ENCODE measurements at places on chromosomes 7 and 10. TPM values are rescaled to one million over a fixed set of nuclear protein-coding genes. Genes with fewer than 3 reads are reported as not detected.

DNA sequence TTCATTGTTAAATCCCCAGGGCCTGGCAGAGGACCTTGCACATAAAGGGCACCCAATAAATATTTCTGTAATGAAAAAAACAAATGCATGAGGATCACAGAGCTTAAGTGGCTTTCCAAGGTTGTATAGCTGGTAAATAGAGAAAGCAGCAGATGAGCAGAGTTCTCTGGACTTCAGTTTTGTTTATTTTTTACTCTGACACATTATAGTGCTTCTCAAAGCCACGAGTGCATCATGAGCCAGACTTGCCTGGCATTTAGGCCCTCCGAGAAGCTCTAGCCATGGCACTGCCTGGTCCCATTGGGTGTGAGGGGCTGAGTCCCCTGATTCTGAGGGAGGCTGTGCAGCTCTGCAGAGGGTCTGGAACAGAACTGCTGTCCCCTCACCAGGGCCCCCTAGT is 87.2 kb upstream of the ZNF32 start:
- no peak for DNase-seq

Gene PRSS1
- total RNA-seq = 48,696 TPM

DNA sequence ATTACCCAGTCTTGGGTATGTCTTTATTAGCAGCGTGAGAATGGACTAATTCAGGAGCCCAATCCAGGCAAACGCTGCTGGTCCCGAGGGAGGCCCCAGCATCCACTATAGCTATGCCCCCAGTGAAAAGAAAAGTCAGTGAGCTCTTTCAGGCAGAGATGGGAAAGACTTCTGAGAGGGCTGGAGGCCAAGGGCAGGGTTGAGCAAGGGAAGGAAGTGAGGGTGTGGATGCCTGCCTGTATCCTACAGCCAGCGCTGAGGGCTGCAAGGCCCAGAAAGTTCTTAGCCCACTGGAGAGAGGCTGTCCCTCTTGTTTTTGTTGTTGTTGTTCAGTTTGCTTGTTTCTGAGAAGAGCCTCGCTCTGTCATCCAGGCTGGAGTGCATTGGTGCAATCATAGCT is 261.6 kb downstream of the ZEB1 start:
- no peak for DNase-seq

DNA sequence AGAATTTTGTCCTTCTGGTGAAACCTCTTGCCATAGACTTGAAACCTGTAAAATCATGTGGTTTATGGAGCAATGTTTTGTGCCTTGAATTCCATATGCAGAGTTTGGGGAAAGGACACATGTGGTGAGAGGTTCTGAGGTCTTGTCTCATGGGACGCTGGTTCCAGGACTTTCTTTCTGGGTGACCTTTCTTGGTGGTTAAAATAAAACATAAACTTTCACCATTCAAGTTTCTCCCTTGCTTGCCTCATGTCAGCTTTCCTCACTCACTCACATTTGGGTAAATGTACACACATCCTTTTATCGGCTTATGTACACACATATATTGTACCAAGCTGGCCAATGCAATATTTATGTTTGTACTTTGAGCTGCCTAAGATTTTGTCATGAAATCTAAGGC is 144.9 kb upstream of the CELF2 start:
- no peak for DNase-seq

Gene IFIT1B
- total RNA-seq = not detected

DNA sequence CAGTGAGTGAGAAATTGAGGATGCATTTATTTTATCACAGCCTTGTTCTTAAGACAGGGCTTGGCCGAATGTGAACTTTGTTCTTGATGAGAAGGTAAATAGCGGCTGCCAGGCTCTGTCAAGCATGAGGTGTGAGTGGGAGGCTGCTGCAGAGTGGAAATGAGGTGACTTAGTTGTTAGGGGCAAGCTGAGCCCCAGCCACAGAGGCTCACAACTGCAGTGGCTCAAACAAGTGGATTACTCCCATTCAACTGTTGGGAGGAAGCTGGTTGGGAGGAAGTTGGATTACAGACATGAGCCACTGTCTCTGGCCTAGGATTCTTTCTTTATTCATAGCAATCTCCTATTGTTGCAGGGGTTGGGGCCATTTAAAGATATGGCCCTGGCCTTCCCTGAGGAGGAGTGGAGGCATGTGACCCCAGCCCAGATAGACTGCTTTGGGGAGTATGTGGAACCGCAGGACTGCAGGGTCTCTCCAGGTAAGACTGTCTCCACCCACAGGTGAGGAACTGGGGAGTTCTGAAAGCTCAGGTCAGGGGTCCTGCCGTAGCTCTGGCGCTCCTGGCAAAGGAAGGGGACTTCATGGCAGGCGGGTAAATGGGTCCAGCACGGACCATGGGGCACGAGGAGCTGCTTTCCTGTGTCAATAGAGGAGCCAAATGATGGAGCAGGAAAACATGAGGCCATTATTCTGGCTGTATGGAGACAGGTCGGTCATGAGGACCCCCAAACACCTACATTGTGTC is 7.1 kb downstream of the ZSCAN25 start:
- no peak for DNase-seq

DNA sequence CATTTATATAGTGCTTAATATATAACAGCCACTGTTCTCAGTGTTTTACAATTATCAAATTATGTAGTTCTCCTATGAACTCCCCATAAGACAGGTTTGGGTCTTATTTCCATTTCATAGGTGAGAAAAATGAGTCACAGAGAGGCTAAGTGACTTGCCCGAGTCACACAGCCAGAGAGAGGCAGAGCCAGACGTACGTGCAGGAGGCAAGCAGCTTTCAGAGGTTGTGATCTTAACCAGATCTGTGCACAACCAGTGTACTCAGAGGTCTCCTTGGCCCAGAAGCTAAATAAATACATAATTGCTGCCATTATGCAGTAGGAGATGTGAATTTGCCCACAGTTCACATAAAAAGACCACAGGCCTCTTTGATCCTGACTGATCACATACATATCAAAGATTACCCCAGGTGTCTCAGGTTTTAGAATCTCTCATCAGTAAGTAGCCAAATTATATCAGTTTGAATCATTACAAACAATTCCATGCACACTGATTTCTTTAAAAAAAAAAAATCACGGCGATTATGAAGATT is 304.7 kb upstream of the AOAH start:
- DNase-seq = no peak

Gene TRIM50
- 7.9 TPM for total RNA-seq

Gene GHRHR
- not detected for total RNA-seq

- no peak for DNase-seq
These were observed 31.6 kb downstream of the OGDH start for GRCh38 chr7:44637788-44638594.

DNA sequence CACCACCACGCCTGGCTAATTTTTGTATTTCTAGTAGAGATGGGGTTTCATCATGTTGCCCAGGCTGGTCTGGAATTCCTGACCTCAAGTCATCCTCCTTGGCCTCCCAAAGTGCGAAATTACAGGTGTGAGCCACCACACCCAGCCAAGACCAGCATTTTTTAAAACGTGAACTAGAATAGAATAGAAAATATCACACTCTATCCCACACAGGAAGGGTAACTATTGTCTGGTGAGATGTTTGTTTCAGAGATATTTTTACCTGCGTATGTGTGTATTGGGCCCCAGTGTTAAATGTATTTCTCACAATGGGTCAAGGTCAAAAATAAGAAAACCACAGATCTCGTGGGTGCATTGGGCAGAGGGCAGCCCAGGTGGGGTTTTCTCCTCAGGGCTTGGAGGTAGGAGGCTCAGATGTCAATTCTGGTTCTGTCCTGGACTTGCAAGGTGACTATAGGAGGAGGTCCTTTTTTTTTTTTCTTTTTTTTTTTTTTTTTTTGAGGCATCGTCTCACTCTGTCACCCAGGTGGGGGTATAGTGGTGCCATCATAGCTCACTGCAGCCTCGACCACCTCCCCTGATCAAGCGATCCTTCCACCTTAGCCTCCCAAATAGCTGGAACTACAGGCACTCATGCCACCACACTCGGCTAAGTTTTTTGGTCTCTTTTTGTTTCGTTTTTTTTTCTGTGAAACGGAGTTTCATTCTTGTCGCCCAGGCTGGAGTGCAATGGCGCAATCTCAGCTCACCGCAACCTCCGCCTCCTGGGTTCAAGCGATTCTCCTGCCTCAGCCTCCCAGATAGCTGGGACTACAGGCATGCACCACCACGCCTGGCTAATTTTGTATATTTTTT is 19.0 kb downstream of the SH2B2 start:
- DNase-seq = no peak

Gene LRRC17
- total RNA-seq = 2.1 TPM

DNA sequence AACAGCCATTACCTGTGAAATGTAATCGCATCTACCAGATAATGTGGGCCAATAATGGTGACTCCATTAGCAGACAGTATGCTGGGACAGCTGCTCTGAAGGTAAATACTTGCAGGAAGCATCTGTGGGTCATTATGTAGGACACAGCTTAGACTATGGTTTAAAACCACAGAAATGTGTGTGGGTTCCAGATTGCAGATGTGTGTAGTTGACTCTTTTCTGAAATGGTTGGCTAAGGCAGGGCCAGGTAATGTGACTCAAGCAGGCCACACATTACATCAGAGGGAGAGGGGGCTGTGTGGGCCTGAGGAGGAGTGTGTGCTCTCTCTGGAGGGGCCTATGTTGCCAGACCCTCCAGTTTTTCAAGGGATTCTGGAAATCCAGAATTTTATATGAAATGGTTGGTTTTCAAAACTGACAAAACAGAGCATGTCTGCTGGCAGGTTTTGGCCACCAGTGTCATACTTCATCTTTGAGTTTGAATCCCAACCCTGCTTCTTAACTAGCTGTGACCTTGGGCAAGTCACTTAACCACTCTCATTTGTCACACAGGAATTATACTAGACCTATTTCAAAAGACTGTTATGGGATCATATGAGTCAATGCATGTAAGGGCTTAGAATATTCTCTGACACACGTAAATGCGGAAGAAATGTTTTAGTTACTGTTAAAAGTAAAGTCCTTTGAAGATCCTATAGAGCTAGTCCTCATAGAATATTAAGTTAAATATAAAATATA is 64.5 kb downstream of the MCMBP start:
- DNase-seq = no peak

- DNase-seq = no peak
These were observed 5.7 kb downstream of the PON1 start for GRCh38 chr7:95318501-95319100.

- no peak for DNase-seq
These were observed 15.8 kb upstream of the KDM7A start for GRCh38 chr7:140192620-140193019.

Gene SAMD9L
- total RNA-seq = 2.1 TPM

Gene DNAJC9
- 4.6 TPM for total RNA-seq

DNA sequence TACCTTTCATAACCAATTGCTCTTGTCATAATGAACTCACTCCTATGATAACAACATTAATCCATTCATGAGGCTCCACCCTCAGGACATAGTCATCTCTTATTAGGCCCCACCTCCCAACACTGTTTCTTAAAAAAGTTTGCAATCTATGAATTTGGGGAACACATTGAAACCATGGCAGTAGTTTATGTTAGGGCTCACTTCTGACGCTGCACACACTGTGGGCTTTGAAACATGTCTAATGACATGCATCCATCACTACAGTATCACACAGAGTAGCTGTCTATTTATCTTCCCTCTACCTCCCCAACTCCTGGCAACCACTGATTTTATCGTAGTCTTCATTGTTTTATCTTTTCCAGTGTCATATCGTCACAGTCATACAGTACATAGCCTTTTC is 299.8 kb downstream of the GLRX3 start:
- no peak for DNase-seq

- DNase-seq = no peak
These were observed 694 bp downstream of the C10orf62 start for GRCh38 chr10:97590082-97590747.

DNA sequence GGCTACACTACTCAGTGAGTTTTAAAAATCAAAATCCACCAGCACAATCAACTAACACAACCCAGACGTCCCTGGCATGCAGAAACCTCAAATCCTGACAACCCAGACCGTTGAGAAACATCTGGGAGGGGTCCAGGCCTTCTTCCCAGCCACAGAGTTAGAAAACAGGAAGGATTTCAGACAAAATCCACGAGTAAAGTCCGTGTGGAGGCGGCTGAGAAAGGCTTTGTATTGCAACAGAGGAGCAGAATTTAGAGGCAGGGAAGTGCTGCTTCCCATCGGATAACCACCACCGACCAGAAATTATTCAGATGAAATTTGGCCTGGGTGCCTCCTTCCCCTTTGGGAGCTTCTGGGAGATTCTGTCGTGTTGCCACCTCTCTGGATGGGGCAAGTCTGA is 61.5 kb downstream of the TNS3 start:
- no peak for DNase-seq

DNA sequence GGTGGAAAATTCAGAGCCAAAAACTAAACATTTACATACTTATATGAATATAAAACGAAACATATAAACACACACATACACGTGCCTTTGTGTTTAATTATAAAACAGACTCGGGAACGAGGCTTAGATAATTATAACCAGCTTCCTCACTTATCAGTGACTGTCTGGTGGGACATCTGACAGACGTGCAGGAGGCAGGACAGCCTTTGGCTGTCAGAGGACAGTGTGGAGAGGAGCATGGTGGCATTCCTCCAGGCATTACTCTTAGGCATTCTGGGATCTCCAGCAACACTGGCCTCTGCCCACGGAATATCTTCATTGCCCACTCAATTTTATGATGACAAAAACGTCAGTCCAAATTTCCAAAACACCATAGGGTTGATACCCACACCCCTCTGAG is 262.2 kb upstream of the NFE2L3 start:
- DNase-seq = no peak

DNA sequence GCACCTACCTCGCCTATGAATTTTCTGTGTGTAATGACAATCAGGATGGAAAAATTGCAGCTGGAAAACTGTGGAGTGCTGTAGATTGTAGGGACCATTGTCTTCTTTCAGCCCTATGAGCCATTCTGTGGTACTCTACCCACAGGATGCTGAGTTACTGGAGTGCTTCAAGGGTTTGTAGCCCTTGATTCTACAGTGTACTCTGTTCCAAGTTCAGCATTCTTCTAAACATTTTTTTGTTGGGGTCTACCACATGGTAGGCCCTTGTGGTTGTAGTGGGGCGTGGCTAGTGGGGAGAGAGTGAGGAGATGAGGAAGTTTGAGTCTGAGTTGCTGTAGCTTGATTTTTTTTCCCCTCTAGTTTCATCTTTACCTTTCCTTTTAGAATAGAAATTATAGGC is 33.5 kb downstream of the REEP3 start:
- DNase-seq = no peak

DNA sequence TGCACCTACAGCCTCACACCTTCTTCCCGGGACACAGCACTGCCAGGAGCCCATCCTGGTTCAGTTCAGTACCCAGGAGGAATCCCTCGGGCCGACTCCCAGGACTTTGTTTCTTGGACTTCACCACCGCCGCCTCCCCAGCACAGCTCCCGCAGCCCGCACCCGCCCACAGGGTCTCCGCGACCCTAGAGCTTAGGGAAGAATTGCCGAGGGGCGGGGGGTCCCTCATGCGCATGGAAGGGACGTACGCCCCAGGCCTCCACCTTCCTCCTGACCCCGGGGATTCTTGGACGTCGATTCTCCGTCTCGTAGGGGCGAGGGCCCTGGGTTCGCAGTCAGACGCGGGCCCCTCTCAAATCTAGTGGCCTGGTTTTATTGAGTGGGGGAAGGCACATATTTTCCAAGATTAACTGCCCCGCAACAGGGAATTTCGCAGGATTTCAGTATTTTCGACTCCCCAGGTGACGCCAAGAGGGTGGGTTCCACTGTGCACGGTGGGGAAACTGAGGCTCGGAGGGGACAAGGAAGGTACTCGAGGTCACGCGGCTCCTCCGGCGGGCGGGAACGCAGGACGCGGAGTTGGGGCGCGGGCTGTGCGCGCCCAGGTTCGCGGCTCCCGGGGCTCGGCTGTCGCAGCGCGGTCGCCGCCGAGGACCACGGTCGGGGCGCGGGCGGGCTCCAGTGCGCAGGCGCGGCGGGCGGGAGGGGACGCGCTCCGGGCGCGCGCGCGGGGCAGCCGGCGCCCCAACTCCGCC is at the start of gene ADCY1:
TSS of gene ADCY1 (plus strand) at position 708 of the 755 bp plus-strand sequence. CDS start 176 bp downstream, outside the sequence.
- DNase-seq = no peak

Gene DDX56
- total RNA-seq = 23.0 TPM
